Activated T-cell treated with anti-CD3 and anti-CD28 coated beads for 1 hour (primary cell): ENCODE measurements at places on chromosomes 5 and 9.

GRCh38 chr9:96186591-96187011 lies 115.4 kb downstream of the HSD17B3 start:
- no peak for DNase-seq

- no peak for DNase-seq
Observed at GRCh38 chr9:84891924-84892323, 222.4 kb downstream of the NTRK2 start.

DNA sequence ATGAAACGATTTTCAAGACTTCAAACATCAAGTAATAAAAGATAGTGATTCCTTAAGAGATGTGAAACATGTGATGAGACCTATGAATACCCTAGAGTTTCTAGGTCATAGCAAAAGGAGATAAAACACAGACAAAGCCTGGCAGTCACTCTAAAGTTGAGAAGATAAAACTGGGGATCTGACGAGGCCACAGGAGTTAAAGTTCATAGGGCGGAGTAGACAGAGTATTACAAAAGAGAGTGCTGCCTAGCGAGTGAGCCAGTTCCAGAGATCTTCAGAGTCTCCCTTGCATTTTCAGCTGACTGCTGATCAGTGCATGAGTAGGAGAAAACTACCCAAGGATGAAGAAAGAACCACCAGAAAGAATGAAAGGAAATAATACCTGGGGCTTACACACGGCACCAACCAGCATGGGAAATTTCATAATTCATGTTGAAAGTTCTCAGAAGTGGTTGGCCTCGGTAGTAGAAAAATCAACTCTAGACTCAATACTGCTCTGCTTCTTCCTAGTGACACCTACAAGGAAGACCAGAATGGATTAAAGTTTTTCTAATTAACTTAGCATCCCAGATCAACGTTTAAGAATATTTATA lies 30.4 kb downstream of the FBXO4 start:
- no peak for DNase-seq

GRCh38 chr5:54742417-54742891 lies 224.9 kb downstream of the SNX18 start:
- no peak for DNase-seq

DNA sequence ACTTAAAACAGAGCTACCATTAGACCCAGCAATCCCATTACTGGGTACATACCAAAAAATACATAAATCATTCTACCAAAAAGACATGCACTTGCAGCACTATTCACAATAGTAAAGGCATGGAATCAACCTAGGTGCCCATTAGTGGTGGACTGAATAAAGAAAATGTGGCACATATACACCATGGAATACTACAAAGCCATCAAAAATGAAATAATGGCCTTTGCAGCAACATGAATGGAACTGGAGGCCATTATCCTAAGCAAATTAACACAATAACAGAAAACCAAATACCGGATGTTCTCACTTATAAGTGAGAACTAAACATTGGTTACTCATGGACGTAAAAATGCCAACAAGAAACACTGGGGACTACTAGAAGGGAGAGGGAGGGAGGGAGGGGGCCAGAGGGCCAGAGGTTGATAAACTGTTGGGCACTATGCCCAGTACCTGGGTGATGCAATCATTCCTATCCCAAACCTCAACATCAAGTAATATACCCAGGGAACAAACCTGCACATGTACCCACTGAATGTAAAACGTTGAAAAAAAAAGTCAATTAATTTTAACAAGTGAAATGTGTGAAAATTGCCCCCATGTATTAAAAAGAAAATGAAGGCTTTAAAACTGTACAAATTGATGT lies 24.5 kb upstream of the GPR150 start:
- DNase-seq, result no peak

- DNase-seq, result no peak
Observed at GRCh38 chr9:134871697-134872340, 8.8 kb upstream of the FCN2 start.

- DNase-seq, result no peak
Observed at GRCh38 chr9:76658510-76659231, 105.6 kb upstream of the PCA3 start.

- DNase-seq, result no peak
Observed at GRCh38 chr9:134385915-134386314, 59.7 kb downstream of the RXRA start.

GRCh38 chr5:96999856-97000255 lies 64.0 kb downstream of the LNPEP start:
- DNase-seq, result no peak

DNA sequence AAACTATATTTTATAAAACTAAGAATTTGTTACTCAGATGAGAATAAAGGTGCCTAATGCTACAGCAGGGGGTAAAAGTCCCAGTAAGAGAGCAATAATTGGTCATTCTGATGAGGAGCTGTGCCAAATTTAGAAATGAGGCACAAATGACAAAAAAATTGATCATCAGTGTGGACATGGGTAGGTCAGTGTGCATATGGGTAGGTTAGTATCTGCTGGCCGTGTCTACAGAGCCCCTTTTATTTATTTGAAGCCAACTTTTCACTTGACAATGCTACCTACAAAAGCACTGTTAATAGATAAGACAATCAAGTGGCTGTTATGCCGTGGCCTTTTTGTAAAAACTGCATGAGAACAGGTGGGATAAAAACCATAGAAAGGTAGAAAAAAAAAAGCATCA lies 454.6 kb downstream of the RAB3C start:
- DNase-seq, result no peak

GRCh38 chr5:65916636-65917035 lies 9.7 kb upstream of the ERBIN start:
- DNase-seq, result no peak

DNA sequence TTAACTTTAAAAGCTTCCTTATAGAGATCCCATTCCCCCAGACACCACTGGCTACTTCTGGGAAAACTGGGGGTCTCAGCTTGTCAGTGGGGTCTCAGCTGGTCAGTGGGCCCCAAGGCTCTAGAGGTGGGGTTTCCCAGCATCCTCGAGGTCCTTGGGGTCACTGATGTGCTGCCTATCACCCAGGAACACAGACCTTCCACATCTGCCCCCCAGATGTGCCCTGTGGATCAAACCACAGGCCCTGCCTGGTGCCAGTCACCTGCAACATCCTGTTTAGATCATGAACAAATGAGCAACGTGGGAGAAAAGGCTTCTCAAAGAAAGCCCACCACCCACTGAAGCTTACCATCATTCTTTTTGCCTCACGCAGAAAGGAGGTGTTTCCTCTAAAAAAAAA lies 165.6 kb upstream of the FSTL4 start:
- DNase-seq, result no peak

GRCh38 chr9:89742660-89743059 lies 137.8 kb downstream of the GADD45G start:
- no peak for DNase-seq

GRCh38 chr5:142098931-142099330 lies 9.6 kb upstream of the NDFIP1 start:
- no peak for DNase-seq

GRCh38 chr9:78563269-78563668 lies 266.3 kb downstream of the PSAT1 start:
- DNase-seq, result no peak

DNA sequence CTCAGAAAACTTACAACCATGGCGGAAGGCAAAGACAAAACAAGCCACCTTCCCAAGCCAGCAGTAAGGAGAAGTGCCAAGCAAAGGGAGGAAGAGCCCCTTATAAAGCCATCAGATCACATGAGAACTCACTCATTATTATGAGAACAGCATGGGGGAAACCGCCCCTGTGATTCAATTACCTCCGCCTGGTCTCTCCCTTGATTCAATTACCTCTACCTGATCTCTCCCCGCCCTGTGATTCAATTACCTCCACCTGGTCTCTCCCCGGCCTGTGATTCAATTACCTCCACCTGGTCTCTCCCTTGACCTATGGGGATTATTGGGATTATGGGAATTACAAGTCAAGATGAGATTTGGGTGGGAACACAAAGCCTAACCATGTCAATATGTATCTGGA lies 467.3 kb upstream of the FTMT start:
- DNase-seq, result no peak

DNA sequence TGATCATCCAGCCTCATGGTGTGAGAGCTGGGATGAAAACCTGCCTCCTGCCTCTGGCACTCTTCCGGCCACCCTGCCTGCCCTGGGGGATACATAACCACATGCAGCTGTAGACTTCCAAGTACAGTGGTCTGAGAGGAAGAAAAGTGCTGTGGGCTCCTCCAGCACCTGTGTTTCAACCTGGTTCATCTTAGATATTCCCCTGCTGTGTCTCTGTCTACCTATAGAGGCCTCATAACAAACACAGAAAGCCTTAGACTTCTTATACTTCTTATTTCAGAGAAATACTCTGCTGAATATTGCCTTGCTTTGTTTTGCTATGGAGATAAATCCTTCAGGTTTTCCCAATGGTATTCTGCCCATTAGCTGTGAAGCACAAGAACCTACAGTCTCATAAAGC lies 19.6 kb upstream of the TNFAIP8 start:
- no peak for DNase-seq

GRCh38 chr5:64952951-64953673 lies 184.4 kb downstream of the CWC27 start:
- DNase-seq, result no peak

DNA sequence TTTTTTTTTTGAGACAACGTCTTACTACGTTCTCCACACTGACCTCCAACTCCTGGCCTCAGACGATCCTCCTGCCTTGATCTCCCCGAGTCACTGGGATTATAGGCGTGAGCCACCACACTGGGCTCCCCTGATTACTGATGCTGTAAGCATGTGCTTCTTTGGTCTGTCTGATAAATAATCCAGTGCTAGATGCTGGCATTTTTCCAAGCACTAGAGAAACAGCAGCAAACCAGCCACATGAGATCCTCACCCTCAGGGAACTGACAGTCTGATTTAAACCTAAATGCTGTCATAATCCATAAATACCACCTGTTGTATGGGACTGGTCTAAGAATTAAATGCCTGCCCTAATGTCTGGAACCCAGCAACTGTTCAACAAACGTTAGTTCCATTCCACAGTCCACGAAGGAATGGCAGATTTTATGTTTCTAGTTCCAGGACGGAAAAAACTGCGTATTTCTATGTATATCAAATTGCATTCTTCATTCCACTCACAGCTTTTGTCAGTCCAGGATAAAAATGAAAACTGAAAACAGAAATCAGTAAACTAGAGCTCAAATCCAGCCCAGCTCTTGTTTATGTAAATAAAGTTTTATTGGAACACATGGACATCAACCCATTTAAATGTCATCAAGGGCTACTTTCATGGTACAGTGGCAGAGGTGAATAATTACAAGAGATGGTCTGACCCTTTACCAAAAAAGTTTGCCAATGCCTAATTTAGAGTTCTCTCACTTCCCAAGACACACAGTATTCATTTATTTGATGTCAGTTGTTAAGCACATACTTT lies 20.1 kb downstream of the SLC35D2 start:
- no peak for DNase-seq

DNA sequence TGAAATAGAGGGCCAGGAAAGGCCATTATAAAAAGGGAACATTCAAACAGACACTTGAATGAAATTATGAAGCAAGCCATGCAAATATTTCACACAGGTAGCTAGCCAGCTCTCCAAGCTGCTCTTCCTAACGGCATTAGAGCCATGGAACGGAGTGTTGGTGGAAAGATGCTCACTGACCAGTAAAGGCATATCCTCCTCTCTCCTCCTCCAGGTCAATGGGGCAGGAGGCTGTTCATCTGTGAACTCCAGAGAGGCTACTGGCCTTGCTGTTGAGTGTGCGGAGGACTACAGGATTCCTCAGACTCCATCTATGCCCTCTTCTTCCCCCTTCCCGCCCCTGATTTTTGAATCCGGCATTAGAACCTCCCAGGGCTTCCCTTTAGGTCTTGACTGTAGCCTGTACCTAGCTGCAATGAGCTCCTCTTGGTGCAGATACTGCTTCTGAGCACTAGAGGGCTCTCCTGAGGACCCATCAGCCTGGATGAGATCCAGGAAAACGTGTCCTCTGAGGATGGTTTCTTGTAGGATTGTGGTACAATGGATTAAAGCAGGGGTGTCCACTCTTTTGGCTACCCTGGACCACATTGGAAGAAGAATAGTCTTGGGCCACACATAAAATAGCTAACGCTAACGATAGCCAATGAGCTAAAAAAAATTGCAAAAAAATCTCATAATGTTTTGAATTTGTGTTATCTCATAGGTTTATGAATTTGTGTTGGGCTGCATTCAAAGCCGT lies 162.2 kb downstream of the SREK1 start:
- DNase-seq, result no peak

DNA sequence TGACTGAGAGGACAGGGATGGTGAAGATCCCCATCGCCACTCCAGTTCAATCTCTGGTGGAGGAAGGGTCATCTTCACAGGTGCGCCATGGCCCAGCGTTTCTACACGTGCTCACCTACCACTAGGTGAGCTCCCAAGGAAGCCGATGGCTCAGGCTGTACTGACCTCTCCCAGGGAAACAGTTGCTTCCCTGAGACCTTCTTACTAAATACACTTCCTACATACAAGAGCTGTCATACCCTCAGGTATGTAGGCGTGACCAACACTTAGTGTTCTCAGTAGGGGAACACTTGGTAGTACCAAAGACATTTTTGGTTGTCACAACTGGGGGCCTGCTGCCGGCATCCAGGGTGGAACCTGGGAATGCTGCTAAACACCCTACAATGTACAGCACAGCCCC lies 75.2 kb downstream of the TENT4A start:
- DNase-seq, result no peak

GRCh38 chr5:4243479-4244264 lies 648.0 kb downstream of the IRX1 start:
- DNase-seq, result no peak

GRCh38 chr9:113664181-113664875 lies 200.8 kb downstream of the RGS3 start:
- DNase-seq, result no peak

- no peak for DNase-seq
Observed at GRCh38 chr5:137624786-137625349, 111.0 kb downstream of the KLHL3 start.

DNA sequence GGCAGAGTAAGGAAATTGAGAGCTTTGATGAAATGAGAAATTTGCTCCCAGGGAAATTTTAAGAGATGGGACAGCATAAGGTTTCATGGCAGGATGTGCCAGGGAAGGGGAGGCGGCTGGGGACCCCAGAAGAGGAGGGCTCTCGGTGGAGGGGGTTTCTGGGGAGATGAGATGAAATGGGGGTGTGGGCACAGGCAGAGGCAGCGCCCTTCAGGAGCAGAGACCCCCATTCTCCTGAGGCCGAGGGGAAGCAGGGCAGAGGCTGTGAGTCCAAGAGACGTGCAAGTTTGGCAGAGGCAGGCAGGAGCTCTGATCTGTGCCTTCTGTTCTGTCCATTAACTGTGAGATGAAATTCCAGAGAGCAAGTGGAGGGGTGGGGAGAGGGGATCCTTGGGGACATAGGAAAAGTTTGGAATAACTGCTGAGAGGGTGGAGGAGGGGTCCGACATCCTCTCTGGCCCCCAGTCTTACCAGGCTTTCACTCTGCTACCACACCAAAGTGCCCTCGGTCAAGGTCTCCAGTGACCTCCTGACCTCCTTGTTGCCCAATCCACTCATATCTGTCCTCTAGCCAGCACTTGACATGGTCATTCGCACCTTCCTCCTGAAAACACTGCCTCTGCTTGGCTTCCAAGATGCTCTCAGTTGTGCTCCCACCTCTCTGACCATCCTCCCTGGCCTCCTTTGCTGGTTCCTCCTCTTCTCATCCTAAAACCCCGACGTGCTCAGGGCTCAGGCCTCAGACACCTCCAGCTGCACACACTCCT lies 108.1 kb upstream of the MVB12B start:
- DNase-seq, result no peak
